ENCODE measurements at places on chromosomes 6 and 20.

- DNase-seq: no peak
These were observed 45.0 kb downstream of the LIN28B start for GRCh38 chr6:105001906-105002305.

- DNase-seq: no peak
These were observed 22.9 kb upstream of the PLEKHG1 start for GRCh38 chr6:150576651-150577226.

DNA sequence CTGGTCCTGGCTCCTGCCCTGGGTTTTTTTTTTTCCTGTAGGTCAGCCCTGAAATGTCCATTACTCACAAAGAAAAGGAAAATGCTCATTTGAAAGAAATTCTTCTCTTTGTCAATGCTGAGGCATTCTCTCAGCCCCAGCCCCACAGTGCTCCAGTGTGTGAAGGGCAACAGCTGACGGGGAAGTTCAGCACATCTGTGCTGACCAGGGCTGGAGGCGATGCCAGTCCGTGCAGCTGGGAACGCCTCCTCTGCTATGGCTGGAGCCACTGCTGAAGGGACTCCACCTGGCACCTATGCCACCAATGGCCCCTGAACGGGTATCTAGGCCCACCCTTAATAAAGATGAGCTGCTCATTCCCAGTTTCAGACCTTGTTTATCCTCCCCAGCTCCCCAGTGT is 71.9 kb upstream of the SLCO4A1 start:
- DNase-seq: no peak

DNA sequence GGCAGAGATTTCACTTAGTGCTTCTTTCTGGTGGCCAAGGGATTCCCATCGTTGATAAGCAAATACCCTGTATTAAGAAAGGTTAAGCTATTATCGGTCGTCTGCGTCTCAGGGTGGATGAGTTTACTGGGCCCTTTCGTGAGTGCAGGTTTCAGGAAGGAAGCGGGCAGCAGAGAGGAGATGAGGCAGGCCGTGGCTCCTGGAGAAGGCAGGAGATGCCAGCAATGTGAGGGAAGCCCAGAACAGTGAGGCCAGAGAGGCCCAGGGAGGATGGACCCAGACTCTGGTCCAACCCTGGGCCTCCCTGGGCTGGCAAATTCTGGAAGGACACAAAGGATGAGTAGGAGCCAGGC is 11.2 kb downstream of the TFEB start:
- no peak for DNase-seq

DNA sequence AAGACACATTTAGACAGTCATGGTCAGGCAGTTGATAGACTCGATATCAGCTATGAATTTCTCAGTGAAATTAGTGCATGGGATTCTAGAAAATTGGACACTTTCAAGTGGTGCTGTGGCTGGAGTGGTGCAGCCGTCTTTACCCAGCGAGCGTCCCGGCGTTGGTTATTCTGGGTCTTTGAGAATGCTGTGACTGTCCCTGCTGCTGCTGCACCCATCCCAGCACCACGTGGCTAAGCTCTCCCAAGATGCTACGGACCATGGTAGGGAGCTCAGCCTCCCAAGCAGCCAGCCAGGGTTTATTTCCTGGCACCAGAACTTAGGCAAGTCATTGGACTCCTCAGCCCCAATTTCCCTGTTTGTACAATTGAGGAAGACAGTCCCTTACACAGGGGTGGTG is 147.2 kb upstream of the RPS6KA2 start:
- DNase-seq: no peak

- DNase-seq: no peak
These were observed 7.8 kb downstream of the E2F3 start for GRCh38 chr6:20409427-20409971.

GRCh38 chr6:50087231-50087954 is 37.7 kb upstream of the DEFB112 start:
- DNase-seq: no peak

DNA sequence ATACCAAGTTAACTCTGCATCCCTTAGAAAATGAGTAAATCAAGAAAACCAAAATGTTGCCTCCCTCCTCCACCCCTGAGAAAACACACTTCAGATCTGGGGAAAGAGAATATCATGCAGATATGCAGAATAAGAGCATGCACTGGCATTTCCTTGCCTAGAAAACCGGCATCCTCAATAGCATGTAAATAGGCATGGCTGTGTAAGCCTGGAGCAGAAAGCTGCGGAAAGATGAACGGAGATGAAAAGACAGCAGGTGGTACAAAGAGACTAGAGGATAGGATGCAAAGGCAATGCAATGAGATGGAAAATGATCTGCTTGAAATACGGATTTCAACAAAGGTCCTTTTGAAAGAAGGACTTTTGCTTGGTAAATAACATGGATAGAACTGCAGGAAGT is 10.3 kb upstream of the GGTLC1 start:
- DNase-seq: no peak
